ENCODE measurements at places on chromosomes 1 and 21.

DNA sequence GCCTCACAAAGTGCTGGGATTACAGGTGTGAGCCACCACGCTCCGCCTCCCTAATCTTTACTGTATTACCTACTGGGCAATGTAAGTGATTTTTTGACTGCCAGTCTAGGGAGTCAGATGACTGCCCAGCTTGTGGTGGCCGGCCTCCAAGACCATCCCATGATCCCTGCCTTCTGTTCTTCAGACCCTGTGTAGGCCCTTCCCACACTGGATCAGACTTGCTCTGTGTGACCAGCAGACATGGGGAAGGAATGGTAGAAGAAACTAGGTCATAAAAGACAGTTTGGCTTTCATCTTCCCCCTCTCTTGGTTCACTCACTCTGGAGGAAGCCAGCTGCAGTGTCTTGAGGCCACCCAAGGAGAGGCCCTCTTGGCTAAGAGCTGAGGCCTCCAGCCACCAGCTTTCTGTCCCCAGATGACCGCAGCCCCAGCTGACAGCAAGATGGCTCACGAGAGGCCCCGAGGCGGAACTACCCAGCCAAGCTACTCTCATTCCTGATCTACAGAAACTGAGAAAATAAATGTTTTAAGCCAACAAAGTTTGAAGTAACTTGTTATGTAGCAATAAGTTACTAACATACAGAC is 14.5 kb upstream of the CBR3 start:
- DNase-seq = no peak

DNA sequence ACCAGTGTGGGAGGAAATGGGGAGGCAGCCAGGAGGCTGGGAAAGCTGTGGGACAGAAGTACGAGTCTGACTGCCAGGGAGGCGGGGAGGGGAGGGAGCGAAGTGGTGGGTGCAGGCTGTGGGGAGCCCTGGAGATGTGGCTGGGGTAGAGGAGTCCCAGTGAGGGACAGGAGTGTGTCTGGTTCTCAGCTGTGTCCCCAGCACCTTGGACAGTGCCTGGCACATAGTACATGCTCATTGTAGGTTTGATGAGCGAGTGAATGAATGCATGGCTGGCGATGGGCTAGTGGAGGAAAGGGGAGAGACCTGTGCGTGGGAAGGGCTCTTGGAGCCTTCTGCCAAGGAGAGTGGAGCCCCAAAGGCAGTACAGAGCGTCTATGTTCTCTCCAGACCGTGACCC is 104.1 kb downstream of the SIK1 start:
- DNase-seq = no peak

- DNase-seq = no peak
These were observed 45.4 kb downstream of the AGPAT3 start for GRCh38 chr21:43910460-43910859.

DNA sequence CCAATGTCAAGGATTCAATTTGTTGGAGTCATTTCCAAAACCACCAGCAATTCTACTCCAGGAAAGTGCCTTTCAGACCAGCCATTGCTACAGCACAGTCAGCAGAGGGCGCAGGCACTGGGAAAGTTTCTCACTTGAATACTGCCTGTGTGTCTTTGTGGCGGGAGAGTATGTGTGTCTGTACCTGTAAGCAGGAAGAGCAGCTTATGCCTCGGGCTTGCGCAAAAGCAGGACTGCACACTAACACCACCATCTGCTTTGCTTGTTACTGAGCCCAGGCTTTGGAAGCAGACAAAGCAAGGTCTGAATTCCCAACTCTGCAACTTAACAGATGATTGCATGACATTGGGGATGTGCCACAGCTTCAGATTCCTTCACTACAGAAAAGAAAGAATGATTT is 7.0 kb upstream of the CTSE start:
- DNase-seq = peak; percentile 34

- DNase-seq = no peak
These were observed 708 bp upstream of the RBBP5 start for GRCh38 chr1:205122489-205122882.
